ENCODE measurements at places on chromosomes 7 and 10.

DNA sequence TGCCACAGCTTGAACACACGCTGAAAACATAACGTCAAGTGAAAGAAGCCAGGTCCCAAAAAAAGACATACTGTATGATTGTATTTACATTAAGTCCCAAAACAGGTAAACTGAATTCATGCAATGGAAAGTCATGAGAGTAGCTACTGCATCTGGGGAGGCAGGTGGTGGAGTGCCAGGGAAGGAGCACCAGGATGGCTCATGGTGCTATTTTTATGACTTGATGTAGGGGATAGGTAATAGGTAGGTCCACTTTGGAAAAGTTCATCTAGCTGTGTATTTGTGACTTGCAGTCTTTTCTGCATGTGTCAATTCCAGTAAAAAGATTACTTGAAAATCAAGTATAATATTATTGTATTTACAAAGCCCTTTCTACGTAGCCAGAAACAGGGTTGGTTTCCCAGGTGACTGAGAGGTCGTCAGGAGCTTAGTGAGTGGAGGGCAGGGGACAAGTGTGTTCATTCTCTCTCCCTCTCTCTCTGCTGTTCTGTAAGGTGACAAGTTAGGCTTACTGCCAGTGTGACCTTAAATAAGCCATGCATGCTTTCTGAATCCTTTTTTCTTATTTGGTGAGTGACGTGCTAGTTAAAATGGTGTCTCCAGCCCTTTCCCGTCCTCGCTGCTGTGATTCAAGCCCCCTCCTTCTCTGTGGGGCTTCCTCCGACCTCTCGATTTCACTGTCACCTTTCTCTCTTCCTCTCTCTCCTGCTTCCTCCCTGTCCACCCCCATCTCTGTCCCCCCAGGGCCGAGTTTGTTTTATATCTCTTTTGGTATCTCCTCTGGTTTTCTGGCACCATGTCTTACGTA lies 9.4 kb upstream of the PRKCQ start:
- H3K27ac ChIP-seq = peak overlapping the region; percentile 97
- no peak for DNase-seq
- H3K4me3 ChIP-seq = peak overlapping the region; percentile 53
- H3K27me3 ChIP-seq = no peaks in the 10 kb centered on the region
- peaks cover 87% of the 10 kb centered on the region for H3K4me1 ChIP-seq

DNA sequence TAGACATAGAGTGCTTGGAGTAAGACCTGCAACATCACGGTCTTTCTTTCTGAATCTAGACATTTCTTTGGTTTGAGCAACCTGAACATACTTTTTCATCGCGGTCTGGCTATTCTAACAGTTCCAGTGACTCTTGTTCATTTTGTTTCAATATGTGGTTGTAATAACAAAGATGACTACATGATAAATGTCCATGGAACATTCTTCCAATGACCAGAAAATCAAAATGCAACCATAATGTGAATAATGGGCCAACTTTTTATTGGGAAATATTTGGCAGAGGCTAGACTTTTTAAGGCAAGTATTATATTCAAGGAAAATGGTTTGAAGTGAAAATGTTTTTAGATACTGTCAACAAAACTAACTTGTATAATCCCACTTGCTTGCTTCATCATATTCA lies 282.5 kb downstream of the INHBA start:
- no peaks in the 10 kb centered on the region for H3K4me1 ChIP-seq
- no peak overlapping the region for H3K27ac ChIP-seq
- no peak for DNase-seq
- no peaks in the 10 kb centered on the region for H3K36me3 ChIP-seq
- H3K4me3 ChIP-seq = no peak overlapping the region

DNA sequence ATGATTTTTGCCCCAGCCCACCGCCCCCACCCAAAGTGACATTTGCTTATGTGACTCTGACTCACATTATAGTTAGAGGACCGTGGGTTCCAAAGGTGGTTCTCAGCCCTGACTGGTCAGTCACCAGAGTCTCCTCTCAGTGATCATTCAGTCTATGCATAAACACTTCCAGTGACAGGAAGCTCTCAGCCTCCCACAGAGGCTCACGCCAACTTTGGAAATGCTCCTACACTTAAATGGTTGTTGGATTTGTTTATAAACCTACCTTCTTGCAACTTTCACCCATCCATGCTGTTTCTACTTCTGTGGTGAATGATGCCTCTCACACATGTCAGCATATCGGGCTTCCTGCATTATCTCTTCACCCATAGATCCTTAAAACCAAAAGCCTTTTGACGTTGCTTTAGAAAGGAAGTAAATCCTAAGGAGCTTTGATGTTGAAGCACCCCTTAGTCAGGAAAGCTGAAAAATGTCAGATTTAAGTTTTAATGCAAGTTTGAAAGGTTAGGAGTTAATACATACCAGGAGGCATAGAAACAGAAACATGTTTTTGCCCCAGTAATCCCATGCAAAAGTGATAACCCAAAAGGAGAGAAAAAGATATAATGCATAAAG lies 46.5 kb upstream of the FGL2 start:
- no peak overlapping the region for H3K27ac ChIP-seq
- DNase-seq = peak; percentile 39
- peaks cover 6% of the 10 kb centered on the region for H3K36me3 ChIP-seq
- H3K4me3 ChIP-seq = no peak overlapping the region
- no peaks in the 10 kb centered on the region for H3K27me3 ChIP-seq
- H3K4me1 ChIP-seq = peaks cover 10% of the 10 kb centered on the region

DNA sequence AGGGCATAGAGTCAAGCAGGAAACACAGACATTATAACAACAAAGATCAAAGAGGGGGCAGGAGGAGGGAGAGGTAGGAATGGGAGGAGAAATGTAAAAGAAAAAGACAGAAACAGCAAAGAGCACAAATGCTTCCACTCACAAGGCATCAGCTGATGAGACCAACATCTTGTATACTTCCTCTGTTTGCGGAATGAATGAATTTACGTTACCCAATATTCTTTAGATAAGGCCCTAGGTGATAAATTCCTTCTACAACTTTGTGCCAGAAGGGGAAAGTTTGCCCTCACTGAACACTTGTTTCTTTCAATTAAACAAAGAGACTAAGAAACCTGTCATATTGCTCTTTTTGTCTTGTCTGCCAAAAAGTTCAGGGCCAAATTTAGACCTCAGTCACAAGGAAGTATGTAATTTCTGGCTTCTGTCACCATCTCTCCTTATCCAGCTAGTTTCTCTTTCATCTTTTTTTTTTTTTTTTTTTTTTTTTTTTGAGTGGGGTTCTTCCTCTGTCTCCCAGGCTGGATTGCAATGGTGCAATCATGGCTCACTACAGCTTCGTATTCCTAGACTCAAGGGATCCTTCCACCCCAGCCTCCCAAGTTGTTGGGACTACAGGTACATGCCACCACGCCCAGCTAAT lies 116.4 kb upstream of the NANOS1 start:
- no peak overlapping the region for H3K4me3 ChIP-seq
- H3K4me1 ChIP-seq = no peaks in the 10 kb centered on the region
- DNase-seq = no peak

GRCh38 chr10:11993834-11994468 lies 48.7 kb downstream of the UPF2 start:
- peaks cover 13% of the 10 kb centered on the region for H3K4me1 ChIP-seq
- no peaks in the 10 kb centered on the region for H3K27me3 ChIP-seq

DNA sequence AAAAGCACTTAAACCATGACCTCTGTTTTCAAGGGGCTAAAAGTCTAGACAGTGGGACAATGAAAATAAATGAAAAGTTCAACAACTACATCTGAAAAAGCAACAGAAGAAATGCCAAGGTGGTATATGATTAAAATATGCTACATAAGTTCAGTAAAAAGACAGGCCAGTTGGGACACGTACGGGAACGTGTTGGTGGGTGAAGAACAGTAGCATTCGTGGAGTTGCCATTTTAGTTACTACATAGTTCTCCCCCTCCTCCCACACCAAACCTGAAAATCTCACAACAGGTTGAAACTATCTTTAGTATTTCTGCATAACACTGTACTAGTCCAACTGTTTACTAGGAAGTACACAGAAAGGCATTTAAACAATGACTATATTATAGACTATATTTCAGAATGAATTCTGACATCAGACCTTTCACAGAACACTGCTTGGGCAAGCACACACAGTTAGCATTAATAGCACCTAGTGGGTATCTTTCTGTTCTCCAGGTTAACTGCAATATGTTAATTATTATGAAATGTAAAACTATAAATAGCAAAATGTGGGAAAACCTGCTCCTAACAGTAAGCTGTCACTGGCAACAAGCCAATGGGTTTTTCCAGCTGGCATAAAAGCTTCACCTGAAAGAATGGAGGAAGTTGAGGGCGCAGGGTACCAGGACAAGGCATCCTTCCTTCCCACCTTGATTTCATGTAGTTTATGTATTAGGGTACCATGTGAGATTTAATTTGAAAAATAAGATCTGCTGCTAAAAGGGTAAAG lies 135.0 kb downstream of the STRA8 start:
- no peak overlapping the region for H3K27ac ChIP-seq
- no peak overlapping the region for H3K4me3 ChIP-seq
- no peak for DNase-seq
- no peaks in the 10 kb centered on the region for H3K27me3 ChIP-seq
- peaks cover 10% of the 10 kb centered on the region for H3K36me3 ChIP-seq

GRCh38 chr7:126689037-126689436 lies 563.7 kb downstream of the GRM8 start:
- H3K27ac ChIP-seq = no peak overlapping the region
- DNase-seq = no peak
- H3K4me1 ChIP-seq = no peaks in the 10 kb centered on the region
- H3K36me3 ChIP-seq = no peaks in the 10 kb centered on the region
- no peak overlapping the region for H3K4me3 ChIP-seq

DNA sequence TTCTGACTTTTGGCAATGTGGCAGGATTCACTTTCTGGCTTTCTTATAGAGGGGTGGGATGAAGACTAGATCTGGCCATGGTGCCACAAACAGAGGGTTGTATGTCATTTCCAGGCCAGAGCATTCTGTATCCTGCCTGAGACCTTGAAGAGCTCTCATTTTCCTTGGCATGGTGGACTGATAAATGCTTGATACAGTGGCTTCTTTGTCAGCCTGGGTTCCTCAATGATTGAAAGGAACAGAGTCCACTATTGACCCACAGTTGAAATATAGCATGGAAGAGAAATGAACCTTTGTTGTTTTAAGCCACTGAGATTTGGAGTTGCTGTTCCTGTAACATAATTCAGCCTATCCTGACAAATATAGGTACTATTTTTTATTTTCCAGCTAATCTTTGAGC lies 462.7 kb downstream of the SUGCT start:
- DNase-seq = no peak
- no peak overlapping the region for H3K27ac ChIP-seq

GRCh38 chr10:119803264-119803663 lies 69.4 kb downstream of the MCMBP start:
- H3K36me3 ChIP-seq = peaks cover 18% of the 10 kb centered on the region
- H3K4me1 ChIP-seq = peaks cover 6% of the 10 kb centered on the region
- H3K27ac ChIP-seq = no peak overlapping the region
- no peak for DNase-seq
- H3K27me3 ChIP-seq = no peaks in the 10 kb centered on the region

GRCh38 chr7:12103948-12104347 lies 107.1 kb upstream of the TMEM106B start:
- no peak overlapping the region for H3K27ac ChIP-seq
- H3K27me3 ChIP-seq = peaks cover 2% of the 10 kb centered on the region
- H3K36me3 ChIP-seq = no peaks in the 10 kb centered on the region
- no peaks in the 10 kb centered on the region for H3K4me1 ChIP-seq
- no peak for DNase-seq
